Urothelium cell line (cell line): ENCODE measurements at places on chromosomes 3 and 15.
A peak's percentile ranks its signal among the peaks of the same experiment; 100 is the strongest.

DNA sequence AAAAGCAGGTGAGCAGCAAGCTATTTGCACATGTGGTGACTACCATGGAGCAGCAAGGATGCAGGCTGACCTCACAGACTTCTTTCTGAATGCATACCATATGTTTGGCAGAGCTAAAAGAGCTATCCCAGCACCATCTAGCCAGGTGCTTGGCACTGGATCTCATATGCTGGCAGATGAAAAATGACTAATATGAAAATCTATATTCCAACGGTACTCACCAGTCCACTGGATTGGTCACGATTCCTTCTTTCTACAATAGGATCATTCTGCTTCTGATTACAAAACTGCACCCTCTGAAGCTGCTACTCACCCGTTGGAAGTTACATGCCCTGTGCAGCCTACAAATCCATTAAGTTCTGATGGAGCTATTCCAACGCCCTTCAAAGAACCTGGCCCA lies 714.3 kb upstream of the CFAP20DC start:
- no peak for DNase-seq

GRCh38 chr3:186058225-186058624 lies 50.7 kb downstream of the ETV5 start:
- no peak for DNase-seq

DNA sequence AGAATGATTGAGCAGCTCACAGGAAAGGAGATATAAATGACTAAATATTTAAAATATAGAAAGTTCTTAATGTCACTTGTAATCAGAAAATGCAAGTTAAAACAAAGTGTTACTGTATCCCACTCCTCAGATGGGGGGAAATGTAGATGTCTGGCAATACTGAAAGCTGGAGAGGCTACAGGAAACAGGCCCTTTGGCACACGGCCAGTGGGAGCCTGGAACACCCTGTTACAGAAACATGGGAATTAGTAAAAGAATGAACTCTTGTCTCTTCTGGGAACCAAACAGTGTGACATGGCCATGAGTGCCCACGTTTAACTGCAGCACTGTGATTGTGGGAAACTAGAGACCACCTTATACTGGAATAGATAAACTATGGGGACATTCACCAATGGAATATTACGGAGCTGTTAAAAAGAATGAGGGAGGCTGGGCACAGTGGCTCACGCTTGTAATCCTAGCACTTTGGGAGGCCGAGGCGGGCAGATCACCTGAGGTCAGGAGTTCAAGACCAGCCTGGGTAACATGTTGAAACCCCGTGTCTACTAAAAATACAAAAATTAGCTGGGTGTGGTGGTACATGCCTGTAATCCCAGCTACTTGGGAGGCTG lies 50.2 kb downstream of the CDCP1 start:
- no peak for DNase-seq

GRCh38 chr3:80521081-80521480 lies 753.3 kb upstream of the ROBO1 start:
- DNase-seq: no peak

GRCh38 chr3:72065872-72066641 lies 281.1 kb upstream of the PROK2 start:
- DNase-seq: no peak

GRCh38 chr15:71136159-71136783 lies 21.0 kb downstream of the THSD4 start:
- peak; percentile 91 for DNase-seq

DNA sequence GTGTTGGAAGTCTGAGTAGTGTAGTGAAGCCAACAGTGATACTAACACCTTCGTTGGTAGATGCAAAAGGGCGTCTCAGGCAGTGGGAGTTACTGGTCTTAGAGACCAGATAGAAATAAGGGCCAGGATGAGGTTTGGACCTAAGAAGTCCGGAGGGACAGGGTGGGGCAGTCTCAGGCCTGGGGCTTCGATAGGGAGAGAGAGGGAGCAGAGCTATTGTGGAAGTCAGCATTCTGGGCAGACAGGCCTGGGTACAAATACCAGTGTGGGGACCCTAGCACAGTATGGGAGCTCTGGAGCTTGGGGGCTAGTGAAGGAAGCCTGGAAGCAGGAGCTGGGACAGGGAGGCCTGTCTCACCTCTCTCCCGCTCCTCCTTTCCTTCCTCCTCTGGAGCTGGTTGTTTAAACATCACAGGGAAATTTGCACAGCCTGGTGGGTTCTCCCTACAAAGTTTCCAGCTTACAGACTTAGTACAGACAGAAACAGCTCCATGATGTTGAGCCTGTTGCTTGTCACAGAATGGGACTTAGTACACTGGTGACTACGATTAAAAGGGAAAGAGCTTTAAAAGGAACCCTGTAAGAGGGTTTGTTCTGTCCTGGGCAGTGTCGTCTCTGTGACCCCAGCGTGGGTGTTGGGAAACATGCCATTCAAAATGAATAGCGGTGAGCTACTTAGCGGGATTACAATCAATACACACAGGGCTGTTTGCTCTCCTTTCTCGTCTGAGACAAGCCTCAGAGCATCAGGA lies 76.4 kb upstream of the TNFAIP8L3 start:
- no peak for DNase-seq

DNA sequence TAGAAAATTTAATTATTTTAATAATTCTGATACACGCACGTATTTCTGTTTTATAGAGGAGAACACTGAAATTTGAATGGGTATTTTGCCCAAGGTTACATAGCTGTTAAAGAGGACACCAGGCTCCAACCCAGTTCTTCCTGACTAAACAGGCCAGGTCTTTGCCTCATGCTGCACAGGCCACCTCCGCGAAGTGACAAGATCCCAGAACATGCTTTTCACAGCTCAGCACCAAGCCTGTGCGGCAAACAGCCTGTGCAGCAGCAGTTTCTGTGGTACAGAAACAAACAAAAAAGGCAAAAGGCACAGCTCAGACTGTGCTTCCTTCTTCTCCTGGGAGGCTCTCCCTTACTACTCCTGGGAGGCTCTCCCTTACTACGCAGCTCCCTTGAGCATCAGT lies 6.5 kb downstream of the FOXL2 start:
- no peak for DNase-seq

- no peak for DNase-seq
These were observed 14.5 kb downstream of the NEK10 start for GRCh38 chr3:27354588-27355203.

DNA sequence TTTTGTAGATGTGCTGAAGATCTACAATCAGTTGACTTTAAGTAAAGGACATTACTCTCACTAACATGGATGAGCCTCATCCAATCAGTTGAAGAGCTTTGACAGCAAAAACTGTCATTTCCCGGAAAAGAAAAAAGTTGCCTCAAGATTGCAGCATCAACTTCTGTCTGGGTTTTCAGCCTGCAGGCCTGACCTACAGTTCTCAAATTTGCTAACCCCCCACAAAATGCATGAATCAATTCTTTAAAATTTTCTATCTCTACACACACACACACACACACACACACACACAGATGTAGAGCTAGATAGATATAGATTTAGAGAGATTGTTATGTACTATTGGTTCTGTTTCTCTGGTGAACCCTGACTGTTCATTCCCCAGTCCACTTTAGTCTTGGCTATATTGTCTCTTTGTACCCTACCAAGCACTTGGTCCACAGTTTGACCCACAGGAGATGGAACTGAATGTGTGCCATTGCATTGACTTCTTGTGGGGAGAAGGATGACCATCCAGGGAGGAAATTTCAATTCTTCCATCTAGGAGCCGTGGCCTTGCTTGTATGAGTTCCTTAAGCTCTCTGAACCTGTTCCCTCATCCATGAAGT lies 228.3 kb downstream of the CLSTN2 start:
- DNase-seq: no peak
